HT-29 (cell line): ENCODE measurements at places on chromosomes 12 and 14.

DNA sequence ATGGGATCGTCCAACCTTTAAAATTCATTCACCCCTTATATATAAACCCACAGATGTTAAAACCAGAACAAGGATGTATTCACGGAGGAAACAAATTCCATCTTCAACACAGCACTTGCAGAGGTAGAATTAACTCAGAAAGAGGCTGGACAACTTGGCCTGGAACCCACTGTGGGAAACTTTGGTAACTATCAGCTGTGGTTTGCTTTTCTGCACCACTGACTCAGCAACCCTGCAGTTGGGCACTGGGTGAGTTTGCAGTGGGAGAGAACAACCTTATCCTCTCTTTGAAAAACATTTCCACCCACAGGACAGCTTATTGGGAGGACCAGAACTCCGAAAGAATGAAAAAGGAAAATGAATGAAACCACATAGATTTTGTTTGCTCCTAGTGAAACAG, 66.3 kb downstream of the ZNF664 start:
- DNase-seq, result no peak

DNA sequence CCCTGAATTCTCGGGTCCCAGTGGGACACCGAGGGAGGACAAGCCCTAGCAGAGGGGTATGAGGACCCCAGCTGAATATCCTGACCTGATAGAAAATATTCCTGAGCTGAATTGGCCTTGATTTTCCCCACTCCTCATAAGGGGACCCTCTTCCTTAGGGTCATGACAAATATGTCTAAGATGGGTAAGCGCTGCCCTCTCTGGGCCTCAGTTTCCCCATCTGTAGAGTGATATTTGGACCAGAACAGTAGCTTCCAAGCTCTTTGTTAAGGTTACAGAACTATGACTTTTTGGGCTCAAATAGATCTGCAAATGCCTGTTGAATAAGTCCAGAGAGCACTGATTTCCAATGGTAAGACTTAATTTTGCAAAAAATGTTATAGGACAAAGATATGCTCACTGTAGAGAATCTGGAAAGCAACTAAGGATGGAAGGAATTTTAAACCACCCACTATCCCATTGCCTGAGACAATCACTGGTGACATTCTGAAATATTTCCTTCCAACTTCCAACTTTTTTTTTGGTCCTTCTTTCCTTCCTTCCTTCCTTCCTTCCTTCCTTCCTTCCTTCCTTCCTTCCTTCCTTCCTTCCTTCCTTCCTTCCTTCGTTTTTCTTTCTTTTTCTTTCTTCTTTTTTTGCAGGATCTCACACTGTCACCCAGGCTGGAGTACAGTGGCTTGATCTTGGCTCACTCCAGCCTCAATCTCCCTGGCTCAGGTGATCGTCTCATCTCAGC, 32.0 kb downstream of the MYL2 start:
- DNase-seq, result no peak

- peak; percentile 1 for DNase-seq
Measured at GRCh38 chr12:96197503-96198272, 3.5 kb downstream of the ELK3 start.

- no peak for DNase-seq
Measured at GRCh38 chr12:126385785-126386184, 1320.5 kb downstream of the AACS start.

- no peak for DNase-seq
Measured at GRCh38 chr14:72332046-72332445, 399.8 kb downstream of the RGS6 start.
